Stimulated activated CD4-positive, alpha-beta T cell treated with anti-CD3 and anti-CD28 coated beads, Interleukin-15, amount 100 ng/mL, for 1 hour (primary cell): ENCODE measurements at places on chromosomes 11 and 22.

- no peak for DNase-seq
These were observed 197.8 kb downstream of the MAML2 start for GRCh38 chr11:96145163-96145585.

DNA sequence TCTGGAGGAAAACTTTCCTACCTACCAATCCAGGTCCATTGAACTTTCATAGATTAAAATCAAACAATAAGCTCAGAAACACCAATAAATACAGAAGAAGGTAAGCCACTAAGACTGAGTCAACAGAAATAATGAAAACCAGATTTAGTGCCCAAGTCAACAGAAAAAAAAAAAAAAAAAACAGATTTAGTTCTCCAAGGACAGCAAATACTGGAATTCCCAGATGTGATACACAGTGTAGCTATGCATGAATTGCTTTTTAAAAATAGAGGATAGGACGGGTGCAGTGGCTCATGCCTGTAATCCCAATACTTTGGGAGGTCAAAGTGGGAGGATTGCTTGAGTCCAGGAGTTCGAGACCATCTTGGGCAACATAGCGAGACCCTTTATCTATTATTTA, 15.7 kb downstream of the DMC1 start:
- no peak for DNase-seq

DNA sequence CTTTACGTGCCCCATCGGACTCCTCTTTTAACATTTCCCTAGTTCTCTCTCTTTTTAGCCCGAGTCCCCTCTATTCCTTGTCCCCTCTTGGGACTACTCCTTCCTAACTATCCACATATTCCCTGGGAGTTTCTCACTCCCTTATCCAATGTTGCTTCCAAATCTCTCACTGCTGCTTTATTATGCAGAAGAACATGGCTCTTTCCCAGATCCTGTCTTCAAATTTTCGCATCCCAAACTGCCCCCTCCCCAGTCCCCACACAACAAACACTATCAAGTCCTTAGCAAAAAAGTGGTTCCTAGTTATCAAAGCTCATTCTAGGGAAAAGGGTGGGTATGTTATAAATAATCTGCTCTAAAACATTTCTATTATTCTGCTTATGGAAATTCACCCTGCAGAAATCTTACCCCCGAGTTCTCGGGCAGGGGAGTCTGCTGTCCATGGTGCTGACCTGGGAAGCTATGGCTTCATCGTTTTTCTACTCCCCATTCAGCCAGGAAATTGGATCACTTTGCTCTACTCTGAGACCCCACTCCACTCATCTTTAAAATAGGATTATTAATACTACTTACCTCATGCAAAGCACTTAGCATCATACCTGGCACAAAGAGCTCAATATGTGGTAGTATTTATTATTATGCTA, 393.5 kb downstream of the BUD13 start:
- DNase-seq = no peak

- DNase-seq = no peak
These were observed 97.9 kb upstream of the RTL6 start for GRCh38 chr22:44595841-44596341.

DNA sequence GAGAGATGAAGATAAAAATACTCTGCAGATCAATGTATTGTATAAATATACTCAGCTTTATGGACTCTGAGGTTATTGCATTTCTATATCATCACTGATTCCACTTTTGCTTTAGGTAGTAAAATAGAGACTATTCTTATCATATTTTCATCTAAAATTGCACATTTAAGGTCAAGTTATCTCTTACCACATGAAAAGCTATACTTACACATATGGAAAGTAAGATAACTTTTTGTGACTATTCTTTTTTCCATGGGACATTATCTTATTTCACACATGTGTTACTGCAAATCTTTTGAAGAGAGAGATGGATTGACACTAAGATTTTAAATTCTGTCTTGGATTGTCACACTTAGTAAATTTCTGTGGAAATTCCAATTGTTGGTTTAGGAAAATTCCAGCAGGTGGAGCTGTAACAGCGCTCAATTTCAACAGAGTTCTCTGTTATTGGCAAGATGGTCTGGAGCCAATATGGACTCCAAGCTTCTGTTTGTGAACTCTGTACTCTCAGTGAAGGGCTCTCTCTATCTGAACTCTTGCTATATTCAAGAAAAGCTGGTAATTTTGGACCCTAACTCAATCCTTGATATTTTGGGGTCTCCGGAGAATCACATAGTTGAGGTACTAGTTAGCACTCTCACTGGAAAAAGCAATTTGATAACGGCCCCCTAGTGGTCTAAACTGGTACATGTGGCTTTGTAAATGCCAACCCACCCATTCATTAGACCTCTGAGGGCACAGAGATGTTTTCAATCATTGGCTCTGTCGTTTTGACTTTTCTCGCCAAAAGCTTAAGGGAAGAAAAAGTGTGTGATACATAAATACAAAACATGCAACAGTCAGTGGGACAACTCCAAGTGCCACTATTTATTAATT, 429.7 kb downstream of the ETS1 start:
- DNase-seq = no peak

DNA sequence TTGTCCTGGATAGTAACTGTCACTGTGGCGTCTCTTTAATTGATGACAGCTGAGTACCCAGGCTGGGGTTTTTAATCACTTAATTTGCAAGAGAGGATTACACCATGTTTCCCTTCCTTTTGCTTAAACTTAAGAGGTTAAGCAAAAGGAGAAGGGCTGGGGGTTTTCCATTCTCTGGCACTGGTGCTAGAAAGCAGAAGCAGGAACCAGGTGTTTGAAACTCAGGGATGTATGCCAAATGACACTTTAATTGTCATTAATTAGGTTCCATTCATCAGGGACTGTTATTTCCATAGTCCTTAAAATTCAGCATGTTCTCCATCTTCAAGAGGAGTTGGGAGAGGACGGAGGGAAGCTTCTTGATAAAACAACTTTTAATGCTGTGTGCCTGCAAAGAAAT, 746.2 kb downstream of the NELL1 start:
- DNase-seq = no peak

- DNase-seq = no peak
These were observed 5.1 kb downstream of the RFPL1 start for GRCh38 chr22:29443452-29443851.

GRCh38 chr11:18706330-18707243, 8.0 kb downstream of the TMEM86A start:
- DNase-seq = no peak

DNA sequence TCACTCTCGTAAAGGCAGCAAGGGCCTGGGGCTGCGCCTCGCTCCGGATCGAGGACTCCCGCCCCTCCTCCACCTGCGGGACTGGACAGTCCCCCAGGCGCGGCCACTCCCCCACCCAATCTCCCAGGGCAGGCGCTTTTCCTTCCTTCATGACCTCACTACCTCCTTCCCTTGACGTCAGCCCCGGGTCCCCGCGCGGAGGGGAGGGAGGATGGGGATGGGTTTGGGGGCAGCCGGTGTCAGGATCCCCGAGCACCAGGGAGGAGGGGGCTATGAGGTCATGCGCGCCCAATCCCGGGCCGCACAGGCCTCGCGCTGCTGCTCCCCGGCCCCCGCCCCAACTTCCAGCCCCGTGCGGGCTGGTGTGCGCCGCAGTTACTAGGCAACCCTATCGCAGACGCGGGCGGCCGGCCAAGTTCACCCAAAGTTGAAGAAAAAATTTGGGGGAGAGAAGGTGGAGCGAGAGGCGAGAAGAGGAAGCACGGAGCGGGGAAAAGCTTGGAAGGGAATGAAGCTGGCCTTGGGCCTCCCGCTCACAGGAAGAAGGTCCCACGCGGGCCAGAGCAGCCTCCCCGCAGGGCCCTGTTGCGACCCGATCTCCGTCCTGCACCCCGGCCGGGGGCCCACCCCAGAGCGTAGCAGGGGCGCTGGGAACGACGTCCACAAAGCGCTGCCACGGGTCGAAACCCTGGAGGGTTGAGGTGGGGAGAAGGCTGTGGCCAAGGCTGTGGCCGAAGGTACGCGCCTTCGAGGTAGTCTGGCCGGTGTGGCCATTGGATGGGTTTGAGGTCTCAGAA, 8.3 kb downstream of the WT1 start:
- no peak for DNase-seq

- no peak for DNase-seq
These were observed 17.0 kb upstream of the GLYATL1B start for GRCh38 chr11:59069087-59069486.

- no peak for DNase-seq
These were observed 44.9 kb downstream of the CD82 start for GRCh38 chr11:44610186-44610955.
